ENCODE measurements at places on chromosomes 1 and 21.

- DNase-seq: peak; percentile 30
Measured at GRCh38 chr1:1179346-1179982, 5.8 kb downstream of the TTLL10 start.

- peak; percentile 76 for DNase-seq
Measured at GRCh38 chr1:154344977-154345837, 19.9 kb downstream of the ATP8B2 start.

GRCh38 chr21:29218749-29219148, 80.0 kb upstream of the BACH1 start:
- no peak for DNase-seq

DNA sequence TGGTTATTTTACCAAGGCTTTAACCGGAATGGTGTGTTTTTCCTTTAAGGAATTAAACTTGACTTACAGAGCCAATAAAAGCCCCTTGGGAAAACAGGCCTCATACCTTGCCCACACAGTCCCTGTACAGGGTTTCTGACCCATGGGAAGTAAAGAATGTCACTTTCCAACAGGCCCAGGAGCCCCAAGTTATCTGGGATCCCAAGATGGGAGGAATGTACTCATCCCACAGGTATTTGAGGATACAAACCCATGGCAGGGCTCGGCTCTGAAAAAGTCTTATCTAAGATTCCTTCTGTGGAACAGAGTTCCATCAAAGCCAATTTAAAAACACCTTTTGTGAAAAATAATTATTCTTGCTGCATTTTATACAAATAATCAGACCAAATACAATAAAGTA, 15.3 kb upstream of the COX20 start:
- DNase-seq: no peak

GRCh38 chr1:78168306-78168705, 122.5 kb downstream of the GIPC2 start:
- no peak for DNase-seq

DNA sequence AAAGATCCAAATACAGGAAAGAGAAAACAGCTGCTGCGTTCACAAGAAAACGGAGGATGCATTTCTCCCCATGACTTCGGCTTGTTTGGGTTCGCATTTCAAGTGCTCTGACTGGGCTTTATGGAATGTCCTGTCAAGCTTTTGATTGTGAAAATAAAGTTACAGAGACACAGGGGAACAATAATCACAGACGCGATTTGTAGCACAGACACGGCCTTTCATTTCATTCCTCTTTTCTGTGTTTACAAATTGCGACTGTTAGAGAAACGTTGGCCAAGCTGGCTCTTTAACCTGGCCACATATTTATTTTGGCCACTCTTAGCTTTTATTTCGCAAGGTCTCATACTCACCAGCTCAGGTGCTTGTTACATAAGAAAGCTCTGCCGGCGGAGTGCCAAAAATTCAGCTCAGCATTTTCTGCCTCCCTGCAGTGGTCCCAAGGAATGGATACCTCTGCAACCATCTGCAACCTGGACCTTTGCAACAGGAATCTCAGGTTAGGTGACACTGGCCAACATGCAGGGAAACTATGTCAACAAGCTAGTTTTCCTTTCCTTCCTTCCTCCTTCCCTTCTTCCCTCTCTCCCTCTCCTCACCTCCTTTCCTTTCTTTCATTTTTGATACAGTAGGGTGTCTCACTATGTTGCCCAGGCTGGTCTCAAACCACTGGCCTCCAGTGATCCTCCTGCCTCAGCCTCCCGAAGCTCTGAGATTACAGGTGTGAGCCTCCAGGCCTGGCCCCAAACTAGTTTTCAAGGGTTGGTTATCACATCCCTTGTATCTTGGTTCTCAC, 58.2 kb upstream of the SLC45A1 start:
- no peak for DNase-seq

GRCh38 chr1:56229186-56229585, 350.2 kb downstream of the PLPP3 start:
- DNase-seq: peak; percentile 25

- no peak for DNase-seq
Measured at GRCh38 chr1:42933610-42934491, 24.8 kb downstream of the SLC2A1 start.

GRCh38 chr1:62746086-62746808, 37.7 kb upstream of the ATG4C start:
- DNase-seq: peak; percentile 23

GRCh38 chr1:204331847-204332487, 27.8 kb downstream of the PLEKHA6 start:
- no peak for DNase-seq

DNA sequence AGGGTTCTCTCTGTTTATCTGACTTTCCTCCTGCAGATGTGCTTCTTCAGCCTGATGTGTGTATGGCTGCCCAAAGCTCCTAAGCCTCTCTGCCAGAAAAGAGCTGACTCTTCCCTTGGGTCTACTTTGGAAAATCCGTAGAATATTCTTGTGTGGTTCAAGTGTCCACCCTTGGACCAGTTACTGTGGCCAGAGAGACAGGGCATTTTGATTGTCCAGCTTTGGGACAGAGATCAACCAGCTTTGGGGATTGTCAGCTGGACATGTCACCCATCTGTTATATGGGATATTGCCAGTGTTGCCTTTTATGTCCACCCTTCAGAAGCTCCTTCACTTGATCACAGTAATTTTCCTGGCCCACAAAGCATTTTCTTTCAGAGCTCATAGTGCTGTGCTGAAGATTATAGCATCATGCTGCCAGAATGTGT, 126.2 kb upstream of the L1TD1 start:
- DNase-seq: no peak

GRCh38 chr1:157691285-157691920, 9.2 kb downstream of the FCRL3 start:
- peak; percentile 68 for DNase-seq

DNA sequence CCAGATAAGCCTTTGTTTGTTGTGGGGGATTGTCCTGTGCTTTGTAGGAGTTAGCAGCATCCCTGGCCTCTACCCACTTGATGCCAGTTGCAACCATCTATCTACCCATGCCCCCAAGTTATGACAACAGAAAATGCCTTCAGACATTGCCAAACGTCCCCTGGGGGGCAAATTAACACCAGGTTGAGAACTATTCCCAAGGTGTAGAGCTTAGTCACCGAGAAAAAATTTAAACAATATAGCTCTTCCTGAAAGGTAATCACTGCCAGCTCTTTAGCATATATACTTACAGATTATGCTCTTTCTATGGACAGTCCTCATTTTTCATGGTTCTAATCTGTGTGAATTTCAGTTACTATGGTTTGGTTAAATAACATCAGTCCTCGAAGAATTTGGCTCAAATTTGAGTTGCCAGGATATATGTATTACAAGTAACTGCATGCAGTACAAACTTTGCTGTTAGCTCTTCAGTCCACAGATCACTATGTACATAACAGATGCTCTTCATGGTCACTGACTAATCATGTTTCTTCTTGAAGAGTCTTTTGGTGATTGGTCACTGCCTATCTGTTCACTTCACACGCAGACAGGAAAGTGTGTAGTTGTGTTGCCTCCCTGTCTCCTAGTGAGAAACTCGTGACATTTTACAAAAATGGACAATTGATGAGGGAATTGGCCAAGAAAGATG, 25.2 kb downstream of the MAPKAPK2 start:
- no peak for DNase-seq

- DNase-seq: no peak
Measured at GRCh38 chr1:32966900-32967299, 2.3 kb upstream of the RNF19B start.

- no peak for DNase-seq
Measured at GRCh38 chr1:66494482-66494881, 39.5 kb upstream of the SGIP1 start.

DNA sequence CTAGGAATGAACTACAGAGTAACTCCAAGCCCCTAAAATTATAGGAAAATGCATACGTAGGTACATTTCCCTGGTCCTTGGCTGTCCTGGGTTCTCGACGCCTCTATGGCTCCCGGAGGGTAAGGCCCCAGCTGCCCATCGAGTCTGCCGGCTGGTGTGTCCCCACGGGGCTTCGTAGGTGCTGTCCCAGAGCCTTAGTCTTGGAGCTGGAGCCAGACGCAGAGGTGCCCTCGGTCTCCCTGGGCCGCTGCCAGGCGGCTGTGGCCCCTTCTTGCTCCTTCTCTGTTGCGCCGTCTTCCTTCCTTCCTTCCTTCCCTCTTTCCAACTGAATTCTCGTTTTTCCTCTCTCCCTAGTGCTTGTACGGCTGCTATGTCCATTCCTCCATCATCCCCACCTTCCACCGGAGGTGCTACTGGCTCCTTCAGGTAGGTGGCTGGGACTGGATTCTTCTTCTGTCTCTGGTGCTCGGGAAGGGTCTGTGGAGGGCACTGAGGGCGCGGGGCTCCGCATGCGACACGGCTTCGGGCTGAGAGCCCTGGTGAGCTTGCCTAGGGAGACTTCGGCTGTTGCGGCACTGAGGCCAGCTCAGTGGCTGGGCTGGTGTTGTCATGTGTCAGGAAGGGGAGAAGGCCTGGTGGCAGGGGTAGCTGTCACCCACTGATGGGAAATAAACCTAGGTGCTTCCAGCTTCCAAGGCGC, 303.5 kb upstream of the VAMP3 start:
- no peak for DNase-seq

DNA sequence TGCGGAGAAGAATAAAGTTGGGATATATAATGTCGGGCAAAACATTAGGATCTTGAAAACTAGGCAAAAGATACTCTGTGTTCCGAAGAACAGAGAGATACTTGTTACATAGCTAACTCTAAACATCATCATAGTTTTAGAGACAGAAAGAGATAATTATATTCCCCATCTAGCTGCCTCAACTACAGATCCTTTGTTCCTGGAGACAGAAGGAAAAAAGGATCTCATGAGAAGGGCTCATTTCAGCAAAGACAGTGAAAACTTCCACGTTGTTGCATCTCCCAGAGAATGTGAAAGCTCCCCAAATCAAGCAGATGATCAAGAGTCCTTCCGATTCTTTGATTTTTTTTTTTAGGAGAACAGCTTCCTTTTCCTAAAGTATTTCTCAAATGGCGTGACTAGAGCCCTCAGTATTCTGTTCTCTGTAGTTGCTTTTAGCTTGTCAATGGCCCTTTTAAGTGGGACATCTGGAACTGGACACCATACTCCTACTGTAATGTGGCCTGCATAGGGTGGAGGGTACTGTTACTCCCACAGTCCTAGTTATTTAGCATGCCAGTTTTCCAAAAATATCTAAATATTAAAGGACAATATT, 1048.2 kb downstream of the TTLL7 start:
- DNase-seq: no peak

GRCh38 chr1:161379071-161379470, 11.4 kb upstream of the CFAP126 start:
- no peak for DNase-seq

GRCh38 chr21:36235058-36235582, 78.5 kb downstream of the DOP1B start:
- DNase-seq: no peak
